ENCODE measurements at places on chromosomes 5 and 9.

DNA sequence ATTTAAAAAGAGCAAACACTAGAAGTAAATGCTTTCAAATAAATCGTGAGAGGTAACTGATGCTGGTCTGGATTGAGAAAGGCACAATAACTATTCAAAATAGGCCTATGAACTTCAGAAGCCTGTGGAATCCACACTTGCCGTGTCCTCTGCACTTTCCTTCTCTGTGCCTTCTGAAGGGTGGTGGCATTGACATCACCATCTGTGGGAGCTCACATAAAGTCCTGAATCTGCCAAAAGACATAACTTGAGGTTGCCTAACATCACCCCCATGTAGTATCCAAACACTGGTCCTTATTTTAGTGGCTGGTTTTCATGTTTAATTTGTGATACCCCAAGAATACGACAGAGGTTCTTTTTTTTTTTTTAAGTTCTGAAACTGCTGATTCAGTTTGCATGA is 59.8 kb downstream of the IRF1 start:
- no peak for DNase-seq

DNA sequence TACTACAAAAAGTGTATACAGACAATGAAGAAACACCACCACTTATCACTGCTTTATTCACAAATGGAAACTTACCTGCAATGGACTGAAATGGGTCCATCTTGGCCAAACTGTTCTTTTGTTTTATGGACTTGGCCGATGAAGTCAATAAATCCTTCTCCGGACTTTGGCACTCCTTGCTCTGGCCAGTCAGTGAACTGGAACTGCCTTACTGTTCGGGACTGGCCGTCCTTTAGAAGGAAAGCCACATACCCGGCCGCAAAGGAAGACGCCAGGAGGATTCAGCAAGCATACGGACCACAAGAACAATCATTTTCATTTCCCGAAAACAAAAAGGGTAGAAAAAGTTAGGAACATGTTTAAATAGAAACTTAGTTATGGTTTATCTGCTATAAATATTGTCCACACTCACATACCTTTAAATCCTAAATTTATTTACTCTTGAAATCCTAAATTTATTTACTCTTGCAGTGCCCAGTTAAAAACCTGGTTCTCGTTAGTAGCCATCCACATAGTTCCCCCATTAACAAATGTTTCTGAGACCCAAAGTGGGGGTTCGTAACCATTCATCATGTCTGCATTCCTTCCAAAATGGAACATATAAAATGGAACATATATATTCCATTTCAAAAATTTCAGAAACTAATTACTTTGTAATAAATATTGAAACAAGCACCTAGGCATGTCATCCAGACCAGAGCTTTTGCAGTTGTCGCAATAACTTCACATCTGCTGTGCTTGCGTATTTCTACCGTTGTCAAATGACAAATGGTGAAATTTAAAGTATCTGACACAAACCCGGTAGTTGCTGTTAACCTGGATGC is 532.1 kb upstream of the DMAC1 start:
- no peak for DNase-seq

DNA sequence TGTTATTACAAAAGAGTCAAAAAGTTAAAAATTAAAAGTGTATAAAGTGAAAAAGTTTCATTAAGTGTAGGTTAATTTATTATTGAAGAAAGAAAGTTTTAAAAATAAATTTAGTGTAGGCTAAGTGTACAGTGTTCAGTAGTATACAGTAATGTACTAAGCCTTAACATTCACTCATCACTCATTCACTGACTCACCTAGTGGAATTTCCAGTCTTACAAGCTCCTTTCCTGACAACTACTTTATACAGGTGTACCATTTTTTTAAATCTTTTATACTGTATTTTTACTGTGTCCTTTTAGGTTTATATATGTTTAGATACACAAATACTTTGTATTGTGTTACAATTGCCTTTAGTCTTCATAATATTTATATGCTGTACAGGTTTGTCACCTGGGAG is 530.2 kb upstream of the FAM174A start:
- DNase-seq, result no peak

GRCh38 chr5:177389241-177390169 is 5.3 kb downstream of the SLC34A1 start:
- DNase-seq, result no peak

- DNase-seq, result no peak
Observed at GRCh38 chr9:127181315-127181580, 58.8 kb upstream of the ANGPTL2 start.

DNA sequence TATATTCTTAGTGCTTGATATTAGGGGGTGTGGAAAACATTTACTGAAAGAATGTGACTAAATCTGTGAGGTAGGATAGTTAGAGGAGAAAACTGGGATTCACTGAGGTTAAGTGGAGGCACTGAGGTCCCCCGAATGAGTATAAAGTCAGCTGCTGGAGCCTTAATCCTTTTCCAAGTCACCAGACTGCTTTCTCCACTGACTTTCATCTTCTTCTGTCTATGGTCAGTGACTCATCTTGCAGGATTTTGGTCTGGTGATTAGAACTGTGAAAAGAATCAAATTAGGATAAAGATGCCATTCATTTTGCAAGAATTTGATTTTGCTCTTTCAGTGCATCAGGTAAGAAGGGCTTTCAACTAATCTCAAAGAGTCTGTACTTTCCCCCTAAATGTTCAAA is 89.3 kb upstream of the ALDH1A1 start:
- no peak for DNase-seq

GRCh38 chr5:133824661-133825254 is 143.7 kb downstream of the C5orf15 start:
- no peak for DNase-seq

DNA sequence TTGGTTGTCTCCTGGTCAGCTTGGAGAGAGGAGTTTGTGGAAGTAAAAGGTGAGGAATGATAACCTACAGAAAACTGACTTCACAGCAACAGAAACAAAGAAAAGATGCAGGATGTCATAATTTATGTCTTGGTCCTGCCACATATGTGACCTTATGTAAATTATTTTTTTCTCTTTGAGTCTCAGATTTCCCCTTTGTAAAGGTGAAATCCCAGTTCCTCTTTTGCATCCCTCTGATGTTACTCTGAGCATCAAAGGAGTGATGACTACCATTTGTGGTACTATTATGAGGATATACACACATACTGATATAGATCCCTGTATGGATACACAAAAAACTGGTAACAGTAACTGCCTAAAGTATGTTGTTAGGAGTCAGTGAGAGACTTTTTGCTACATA is 1.4 kb upstream of the THG1L start:
- DNase-seq, result no peak

DNA sequence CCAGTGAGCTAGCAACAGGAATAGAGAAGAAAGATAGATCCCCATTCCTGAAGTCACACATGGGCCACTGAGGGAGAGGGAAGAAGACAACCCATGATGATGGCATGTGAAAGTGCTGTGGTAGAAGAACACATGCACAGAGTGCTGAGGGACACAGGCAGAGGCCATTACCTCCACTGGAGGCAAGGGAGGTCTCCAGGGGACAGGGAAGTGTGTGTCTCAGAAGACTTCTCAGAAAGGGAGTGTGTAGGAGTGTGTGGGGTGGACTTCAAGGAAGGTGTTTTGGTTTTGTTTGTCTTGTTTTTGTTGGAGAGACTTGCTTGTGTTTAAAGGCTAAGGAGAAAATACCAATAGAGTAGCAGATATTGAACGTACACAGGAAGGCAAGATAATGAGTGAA is 77.0 kb upstream of the SMARCA2 start:
- no peak for DNase-seq

- DNase-seq, result no peak
Observed at GRCh38 chr5:64506567-64507263, 900 bp downstream of the RGS7BP start.

DNA sequence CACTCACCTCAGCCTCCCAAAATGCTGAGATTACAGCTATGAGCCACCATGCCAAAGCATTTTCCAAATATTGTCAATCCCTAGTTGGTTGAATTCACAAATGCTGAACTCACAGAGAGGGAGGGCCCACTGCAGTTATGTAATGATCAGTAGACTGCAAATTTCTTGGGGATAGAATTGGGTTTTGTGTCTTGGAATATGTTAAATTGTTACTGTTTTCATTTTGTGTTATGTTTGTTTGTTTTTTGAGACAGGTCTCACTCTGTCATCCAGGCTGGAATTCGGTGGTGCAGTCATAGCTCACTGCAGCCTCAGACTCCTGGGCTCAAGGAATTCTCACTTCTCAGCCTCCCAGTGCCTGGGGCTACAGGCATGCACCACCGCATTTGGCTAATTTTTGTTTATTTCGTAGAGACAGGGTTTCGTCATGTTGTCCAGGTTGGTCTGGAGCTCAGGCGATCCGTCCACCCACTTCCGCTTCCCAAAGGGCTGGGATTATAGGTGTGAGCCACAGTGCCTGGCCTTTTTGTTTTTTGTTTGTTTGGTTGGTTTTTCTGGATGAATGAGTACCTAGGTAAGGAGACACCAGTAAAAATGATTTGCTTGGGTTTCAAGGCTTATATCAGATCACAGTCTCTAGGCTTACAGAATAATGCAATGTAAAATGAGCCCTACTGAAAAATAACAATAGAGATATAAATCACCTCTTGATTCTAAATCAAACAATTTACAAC is 31.5 kb upstream of the LMNB1 start:
- no peak for DNase-seq

DNA sequence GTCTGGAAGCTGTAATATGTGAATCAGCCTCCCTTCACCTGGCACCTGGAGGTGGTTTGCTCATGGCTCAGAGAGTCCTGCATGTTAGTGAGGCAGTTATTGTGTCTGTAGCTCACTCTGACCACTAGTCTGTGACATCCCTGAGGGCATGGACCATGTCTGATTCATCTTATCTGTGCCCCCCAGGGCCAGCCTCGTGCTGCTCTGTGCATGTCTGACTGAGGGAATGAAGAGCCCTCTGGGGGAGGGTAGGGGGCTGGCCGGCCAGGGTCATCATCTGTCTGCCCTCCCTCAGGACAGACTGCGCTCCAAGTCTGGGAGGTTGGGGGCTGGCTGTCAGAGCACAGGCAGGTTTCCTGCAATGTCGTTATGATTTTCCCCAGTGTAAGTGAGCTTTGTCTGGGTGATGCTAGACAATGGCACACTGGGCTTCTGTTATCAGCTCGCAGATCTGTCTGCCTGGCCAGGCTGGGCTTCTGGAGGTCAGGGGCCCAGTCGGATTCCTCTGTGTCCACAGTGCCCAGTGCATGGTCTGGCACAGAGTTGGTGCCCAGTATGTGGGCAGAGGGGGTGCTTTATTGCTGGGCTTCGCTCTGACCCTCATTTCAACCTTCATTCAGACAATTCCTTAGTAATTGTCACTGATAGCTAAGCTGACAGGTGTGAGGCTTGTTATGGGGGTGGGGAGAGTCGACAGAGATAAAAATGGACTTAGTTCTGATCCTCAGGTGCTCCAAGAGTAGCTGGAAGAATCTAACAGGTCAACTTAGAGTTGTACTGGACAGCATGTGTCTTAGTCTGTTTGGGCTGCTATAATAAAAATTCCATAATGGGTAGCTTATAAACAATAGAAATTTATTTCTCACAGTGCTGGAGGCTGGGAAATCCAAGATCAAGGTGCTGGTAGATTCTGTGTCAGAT is 85.7 kb upstream of the SHB start:
- no peak for DNase-seq

DNA sequence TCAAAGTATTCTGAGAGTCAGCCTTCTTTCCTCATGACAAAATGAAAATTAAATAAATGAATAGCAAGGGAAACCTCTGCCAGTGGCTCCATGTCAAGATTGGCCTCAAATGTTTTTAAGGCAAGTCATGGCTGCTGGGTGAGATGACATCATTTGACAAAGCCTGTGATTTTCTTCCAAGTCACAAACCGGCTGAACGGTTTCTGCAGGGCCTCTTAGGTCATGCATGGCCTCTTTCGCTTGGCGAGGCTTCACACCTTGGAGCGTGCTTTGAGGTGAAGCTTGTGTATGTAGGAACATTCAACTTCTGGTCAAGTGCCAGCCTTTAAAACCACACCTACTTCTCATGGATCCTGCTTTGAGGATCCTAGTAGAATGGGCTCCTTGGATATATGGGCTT is 161.0 kb upstream of the ZNF618 start:
- no peak for DNase-seq

DNA sequence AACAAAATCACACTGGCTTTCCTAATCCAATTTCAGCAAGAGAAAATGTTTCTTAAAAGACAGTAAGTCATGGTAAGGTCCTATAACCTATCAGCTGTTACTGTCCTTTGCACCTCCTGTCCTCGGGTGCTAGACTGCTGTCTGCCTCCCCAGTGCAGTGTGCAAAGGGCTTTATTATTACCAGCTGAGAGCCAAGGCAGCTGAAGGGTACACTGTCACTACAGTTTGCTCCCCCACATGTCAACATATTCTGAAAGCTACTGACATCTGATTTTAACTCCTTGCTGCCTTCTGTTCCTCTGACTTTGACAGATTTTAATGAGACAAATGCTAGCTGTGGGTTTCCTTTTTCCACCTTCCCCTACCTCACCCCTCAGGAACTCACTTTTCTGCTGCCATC is 389.4 kb upstream of the SLC24A2 start:
- no peak for DNase-seq

DNA sequence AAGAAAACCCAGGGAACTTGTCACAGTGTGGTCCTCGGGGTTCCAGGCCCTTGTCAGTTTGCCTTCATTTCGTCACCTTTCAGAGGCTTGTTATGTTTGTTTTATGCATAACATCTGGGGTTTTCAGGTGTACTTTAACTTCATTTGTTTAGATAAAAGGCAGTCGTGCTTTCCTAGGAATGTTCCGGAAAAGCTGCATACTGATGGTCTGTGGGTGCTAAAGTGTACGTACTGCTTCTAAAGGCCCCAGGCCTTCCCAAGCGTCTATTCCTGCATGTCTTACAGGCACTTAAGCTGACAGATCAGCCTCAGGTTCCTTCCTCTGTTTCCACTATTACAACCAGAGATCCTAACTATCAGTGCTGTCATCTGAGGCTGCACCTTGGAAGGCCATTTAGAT is 95.6 kb upstream of the ANKH start:
- DNase-seq, result no peak

DNA sequence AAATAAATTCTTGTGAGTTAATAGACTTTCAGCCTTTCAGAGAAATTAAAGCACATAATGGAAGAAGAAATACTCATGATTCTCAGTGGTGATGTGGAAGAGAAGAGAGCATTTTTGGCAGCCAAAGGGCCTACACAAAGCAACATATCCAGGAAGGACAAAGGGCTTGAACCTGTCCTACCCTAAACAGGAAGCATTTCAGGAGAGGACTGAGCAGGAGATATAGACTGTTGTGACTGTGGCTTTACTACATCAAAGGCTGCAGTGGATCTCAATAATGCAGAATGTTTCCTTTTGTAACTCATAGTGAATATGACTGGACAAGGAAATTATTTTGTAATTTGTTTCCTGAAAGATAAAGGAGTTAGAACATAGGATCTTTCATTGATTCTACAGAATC is 1.3 kb upstream of the PARP8 start:
- no peak for DNase-seq

DNA sequence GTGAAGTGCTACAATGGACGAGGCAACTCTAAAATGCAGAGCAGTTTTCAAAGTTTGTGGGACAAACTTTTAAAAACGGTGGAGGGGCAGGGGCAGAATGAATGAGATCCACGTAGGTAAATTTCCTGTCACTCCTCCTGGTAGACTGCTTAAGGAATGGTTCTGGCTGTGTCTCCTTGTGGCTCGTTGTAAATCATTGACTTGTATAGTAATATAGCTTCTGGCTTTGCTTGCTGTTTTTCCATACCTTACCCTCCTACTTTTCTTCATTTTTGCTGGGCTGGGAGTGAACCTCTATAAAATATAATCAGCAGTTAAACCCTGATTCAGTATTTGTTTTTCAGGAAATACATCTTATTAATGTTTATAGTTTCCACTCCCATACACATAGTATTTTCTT is 235.7 kb downstream of the TUSC1 start:
- DNase-seq, result no peak

- no peak for DNase-seq
Observed at GRCh38 chr5:60387051-60387440, 312.9 kb downstream of the DEPDC1B start.

All from stimulated activated CD8-positive, alpha-beta memory T cell treated with anti-CD3 and anti-CD28 coated beads, Interleukin-4, amount 100 ng/mL, for 1 hour (primary cell).